Urothelium cell line (cell line): ENCODE measurements at places on chromosomes 7 and 10.
A peak's percentile ranks its signal among the peaks of the same experiment; 100 is the strongest.

DNA sequence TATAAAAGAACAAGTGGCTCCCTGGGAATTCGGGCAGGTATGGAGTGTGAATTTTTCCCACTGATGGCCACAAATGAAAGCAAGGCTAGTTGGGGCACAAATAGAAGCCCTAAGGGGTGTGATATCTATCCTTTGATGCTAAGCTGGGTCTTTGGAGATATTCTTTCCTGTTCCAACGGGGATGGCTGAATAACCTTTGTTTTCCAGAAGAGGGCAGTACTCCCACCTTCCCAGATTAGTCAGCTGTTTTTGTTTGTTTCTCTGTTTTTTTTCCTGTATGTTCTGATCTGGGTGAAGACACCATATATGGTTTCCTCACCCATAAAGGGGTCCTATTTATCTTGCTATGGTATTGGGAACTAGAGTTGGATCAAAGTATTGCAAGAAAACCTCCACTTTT is 947.7 kb upstream of the SORCS1 start:
- DNase-seq = no peak

- DNase-seq = no peak
Measured at GRCh38 chr10:63843107-63843506, 321.9 kb downstream of the REEP3 start.

DNA sequence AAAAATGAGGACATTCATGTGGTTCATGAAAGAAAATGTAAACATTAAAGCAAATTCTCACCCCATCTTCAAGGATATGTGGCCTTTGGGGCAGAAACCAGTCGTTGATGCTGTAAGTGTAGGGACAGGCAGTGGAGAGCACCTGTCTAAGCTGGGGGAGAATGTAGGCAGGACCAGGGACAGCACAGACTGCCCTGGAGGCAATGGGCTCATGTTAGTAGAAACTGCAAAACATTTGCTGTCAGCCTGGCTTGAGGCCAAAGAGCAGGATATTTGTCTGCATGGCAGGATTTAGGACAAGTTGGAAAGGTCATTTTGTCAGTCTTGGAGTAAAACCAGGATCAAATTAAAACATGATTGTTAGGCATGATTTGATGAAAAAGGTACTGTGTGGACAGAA is 211.6 kb upstream of the AGK start:
- no peak for DNase-seq

- no peak for DNase-seq
Measured at GRCh38 chr10:15516256-15517085, 145.4 kb upstream of the FAM171A1 start.

DNA sequence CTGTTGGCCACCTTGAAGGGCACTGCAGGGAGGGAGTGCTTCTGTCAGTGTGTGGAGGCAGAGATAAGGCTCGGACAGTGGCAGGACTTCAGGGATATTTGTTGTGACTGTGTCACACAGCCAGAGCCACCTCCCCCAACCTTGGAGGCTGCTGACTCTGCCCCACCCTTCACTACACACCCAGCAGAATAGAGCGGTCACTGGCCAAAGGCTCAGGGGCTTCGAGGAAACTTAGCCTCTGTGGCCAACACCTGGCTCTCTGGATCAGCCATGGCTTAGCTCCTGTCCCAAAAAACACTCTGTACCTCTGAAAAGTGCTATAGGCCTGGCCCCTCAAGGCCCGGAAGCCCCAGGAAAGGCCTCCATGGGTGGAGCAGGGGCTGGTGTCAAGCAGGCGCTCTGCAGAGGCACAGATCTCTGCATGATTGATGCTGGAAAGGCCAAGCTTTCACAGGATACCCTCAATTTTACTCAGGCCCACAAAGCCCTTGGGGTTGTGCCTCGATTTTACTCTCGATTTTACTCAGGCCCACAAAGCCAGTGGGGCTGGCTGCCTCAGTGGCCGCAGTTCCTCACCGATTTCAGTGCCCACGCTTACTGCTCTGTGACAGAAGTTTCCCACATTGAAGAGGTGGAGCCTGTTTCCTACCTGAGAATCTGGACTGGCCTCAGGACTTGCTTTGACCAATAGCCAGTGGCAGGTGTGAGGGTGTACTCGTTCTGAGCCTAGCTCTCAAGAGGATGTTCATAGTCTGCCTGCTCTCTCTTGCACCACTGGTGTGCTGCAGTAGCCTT is 113.2 kb upstream of the GPR26 start:
- no peak for DNase-seq

- no peak for DNase-seq
Measured at GRCh38 chr7:2812114-2812487, 32.0 kb downstream of the GNA12 start.

- no peak for DNase-seq
Measured at GRCh38 chr10:124653811-124654651, 90.1 kb downstream of the FAM53B start.

- no peak for DNase-seq
Measured at GRCh38 chr10:45404087-45404769, 30.2 kb downstream of the ALOX5 start.

GRCh38 chr10:101939008-101939648 is 95.5 kb upstream of the KCNIP2 start:
- peak; percentile 14 for DNase-seq

GRCh38 chr10:48564466-48565160 is 40.3 kb downstream of the ARHGAP22 start:
- DNase-seq = no peak

- DNase-seq = peak; percentile 54
Measured at GRCh38 chr10:61779950-61780659, 117.4 kb downstream of the CABCOCO1 start.

GRCh38 chr7:138515001-138515528 is 55.0 kb downstream of the TRIM24 start:
- DNase-seq = no peak

DNA sequence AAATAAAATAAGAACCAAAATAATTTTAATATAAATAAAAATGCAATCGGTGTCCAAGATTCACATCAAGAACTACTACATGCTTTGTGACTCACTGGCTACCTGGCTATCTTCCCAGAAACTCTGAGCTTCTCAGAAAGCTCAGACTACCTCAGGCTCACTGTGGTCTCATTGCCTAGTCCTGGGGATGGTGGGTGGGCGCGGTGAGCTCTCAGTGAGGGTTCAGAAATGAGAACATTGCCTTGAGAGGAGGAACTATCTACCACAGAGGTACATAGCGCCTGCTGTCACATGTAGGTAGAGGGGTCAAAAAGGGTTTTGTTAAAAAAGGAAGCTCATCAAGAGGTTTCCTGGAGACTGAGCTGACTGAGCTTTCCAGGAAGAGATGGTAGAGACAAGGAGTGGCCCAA is 108.0 kb downstream of the WDFY4 start:
- peak; percentile 67 for DNase-seq

DNA sequence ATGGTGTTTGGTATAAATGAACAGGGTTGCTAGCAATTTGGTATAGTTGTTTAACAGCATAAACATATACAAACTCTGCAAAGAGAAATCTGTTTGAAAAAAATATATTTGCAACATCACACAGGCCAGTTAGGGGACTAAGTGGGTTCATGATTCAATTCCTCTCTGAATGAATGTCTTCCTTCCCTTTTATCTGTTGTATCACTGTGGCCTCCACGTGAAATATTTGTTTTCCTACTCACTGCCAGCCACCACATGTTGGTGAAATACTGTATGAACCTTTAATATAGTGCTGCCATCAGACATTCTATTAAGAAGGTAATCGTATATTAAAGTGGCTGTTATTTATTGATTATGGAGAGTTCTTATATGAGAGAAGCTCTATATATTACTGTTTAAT is 157.0 kb downstream of the ARID5B start:
- DNase-seq = no peak

DNA sequence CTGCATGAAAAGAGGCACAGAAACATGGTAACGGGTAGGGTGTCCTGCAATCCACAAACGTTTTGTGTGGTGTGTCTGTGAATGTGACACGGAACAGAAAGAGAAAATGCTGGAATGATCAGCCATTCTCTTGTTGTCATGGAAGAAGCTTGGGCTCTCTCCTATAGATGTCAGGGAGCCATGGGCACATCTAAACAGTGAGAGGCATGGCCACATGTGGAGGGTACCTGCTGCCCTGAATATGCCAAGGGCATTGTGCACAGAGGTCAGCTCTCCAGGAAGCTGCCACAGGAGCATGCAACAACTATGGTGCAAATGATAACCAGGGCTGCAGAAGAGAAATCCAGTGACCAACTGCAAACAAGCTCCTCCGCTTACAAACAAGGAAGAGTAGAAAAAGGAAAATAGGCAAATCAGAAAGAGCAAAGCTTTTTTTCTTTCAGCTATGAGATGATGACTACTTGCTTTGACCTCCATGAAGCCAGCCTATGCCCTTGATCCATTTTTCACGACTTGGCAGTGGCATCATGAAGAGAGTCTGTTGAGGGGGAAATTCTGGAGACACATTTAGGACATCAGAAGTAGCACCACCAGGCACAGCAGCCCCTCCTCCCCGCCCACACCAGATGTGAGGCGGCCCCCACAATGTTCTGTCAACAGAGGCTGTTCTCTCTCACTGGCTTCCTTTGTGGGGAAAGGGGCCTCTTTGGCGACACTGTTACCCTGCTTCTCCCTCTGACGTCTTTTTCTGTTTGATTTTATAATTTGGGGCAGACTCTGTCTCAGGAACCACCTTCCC is 4.8 kb upstream of the PDE1C start:
- DNase-seq = no peak

- DNase-seq = no peak
Measured at GRCh38 chr7:156547884-156548561, 92.6 kb upstream of the RNF32 start.

DNA sequence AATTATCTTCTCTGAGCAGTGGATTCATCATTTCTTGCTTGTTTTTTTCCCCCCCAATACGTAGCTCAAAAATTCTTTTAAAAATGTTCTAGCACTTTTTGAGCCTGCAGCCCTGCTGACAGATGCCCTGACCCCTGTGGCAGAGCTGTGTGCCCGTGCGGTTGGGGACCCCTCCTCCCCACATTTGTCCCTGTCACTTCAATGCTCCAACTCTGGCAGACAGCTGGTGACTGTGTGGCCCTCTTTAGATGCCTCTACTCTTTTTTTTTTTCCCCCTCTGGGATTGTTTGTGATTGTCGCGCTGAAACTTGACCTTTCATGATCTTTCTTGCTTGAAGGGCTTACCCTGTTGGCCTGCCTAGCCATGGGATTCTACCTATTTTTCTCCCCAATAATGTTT is 214.1 kb downstream of the TMEM178B start:
- DNase-seq = no peak

- no peak for DNase-seq
Measured at GRCh38 chr10:21530641-21531040, 3.4 kb upstream of the MLLT10 start.

GRCh38 chr10:71285180-71285545 is 33.9 kb upstream of the SLC29A3 start:
- DNase-seq = peak; percentile 82

GRCh38 chr10:68895041-68895440 is 6.1 kb upstream of the DDX50 start:
- DNase-seq = no peak

GRCh38 chr10:68471586-68472408 is at the start of gene DNA2:
TSS of gene DNA2 (minus strand) at chr10:68471973. CDS start at chr10:68471864, 109 bp downstream.
- DNase-seq = peak; percentile 96

DNA sequence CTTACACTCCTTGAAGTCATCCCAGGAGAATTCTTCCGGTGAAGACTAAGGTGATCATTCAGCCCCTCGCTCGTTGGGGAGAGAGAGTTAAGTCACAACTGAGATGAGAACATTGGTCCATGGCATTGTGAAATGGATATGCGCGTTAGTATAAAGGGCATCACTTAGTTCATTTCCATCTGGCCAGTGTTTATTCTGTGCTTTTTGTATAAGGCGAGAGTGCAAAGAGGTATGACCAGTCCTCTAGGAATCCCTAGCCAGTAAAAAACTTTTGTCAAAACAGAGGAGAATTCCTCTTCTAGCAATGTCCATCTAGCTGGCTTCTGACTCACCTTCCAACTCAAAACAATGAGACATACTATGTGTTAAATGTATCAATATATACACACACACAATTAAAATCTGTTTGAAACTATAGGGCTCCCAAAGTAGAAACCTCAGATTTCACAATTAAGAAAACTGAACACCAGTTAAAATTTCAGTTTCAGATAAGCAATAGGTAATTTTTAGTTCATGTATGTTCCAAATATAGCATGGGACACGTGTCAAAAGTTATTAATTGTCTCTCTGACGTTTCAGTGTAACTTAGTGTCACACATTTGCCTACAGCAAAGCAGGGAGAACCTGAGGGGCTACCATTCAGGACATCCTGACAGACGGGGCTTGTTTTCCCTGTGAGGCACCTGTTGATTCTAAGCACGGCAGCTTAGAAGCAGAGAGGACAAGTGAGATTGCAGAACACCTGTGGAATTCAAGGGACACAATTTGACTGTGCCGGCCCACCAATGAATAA is 158.9 kb downstream of the KLF6 start:
- no peak for DNase-seq

DNA sequence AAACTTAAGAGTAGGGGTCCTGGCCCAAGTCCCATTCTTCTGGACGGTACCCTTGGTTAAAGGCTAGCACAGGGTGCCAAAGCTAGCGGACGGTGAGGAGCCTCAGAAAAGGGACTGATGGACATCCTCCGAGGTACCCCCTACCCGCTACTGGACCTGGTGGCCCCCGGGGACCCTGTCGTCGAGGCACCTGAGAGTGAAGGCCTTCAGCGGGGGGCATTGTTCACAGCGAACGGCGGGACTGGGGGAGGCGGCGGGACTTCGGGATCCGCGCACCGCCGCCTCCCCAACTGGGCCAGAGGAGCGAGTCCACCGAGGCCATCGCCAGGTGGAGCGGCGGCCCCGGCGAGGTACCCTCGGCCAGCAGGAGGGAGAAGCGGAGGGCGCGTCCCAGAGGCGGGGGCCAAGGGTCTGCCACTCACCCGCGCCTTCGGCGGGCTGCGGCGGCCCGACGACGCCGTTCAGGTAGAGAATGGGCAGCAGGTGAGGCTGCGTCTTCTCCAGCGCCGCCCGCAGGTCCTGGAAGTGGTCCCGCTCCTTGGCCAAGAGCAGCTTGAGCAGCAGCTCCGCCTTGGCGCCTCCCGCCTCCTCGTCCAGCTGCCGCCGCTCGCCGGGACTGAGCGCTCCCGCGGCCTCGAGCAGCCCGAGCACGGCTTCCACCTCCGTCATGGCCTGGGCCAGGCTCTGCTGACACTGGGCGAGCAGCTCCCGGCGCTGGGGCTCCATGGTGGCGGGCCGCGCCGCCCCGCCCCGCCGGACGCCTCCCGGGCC is 575 bp downstream of the DLG5 start:
- peak; percentile 55 for DNase-seq

GRCh38 chr7:27998382-27998781 is 182.2 kb downstream of the JAZF1 start:
- DNase-seq = no peak

DNA sequence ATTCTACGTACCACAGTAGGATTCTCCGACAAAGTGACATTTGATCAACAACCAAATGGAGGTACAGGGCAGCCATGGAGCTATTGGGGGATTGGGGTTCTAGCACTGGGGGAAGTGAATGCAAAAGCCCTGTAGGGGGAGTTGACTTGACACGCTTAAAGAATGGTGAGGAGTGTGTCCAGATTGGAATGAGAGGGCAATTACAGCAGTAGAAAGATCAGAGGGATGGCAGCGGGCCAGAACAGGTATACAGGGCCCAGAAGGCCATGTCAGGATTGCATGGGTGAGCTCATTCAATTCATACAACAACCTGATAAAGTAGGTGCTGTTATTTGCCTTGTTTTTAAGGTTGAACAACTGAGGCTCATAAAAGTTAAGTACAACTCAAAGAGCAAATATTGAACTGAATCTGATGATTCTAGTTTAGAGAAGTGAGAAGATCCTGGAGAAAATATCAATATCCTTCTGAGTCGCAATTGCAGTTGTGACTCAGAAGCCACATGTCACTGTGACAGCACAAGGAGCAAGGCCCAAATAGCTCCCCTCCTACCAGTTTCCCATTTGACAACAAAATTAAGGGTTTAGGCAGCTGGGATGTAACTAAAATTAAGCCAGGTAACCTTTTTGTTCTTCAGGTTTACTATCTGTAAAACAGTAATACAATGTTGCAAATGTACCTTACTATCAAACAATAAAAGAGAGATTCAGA is 28.0 kb upstream of the CTTNBP2 start:
- DNase-seq = no peak
